ENCODE measurements at places on chromosomes 16 and 17.

DNA sequence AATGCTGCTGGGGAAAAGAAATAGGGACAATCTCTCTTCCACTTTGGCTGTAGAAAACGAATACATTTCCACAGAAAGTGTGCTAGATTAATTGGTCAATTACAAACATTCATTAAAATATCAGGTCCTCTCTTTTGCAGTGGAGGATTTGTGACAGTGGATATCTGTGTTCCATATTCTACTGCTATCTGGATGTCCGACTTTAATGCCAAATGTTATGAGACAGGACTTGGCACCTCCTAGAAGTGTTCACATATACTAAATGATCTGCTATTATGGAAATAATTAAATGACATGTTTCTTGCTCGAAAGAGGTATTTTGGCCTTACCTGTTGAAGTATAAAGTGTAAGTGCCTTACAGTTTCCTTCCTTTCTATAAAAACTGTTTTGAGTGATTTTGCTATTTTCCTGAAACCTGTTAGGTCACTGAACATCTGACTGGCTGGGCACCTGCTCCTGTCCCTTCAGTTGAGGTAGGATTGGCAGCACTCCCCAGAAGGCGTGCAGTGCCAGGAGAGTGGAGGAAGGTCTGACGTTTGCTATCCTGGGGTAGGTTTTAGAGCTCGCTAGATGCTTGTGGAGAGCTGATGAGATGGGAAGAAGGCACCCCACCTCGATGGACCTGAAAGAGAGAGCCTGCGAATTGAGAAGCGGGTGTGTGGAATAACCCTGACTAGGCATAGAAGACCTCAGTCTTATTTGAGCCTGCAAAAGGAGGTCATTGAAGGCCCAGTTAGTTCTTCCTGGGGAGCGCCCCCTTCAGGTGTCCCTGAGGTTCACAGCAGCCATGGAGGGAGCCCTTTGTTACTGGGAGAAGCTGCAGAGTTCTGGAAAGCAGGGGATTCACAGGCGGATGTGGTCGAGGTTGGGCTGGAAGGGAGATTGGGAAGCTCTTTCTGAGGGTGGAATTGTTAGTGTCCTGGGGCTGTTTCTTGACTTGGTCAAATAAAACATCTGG, 159.4 kb upstream of the ZNF267 start:
- no peaks in the 10 kb centered on the region for H3K36me3 ChIP-seq
- DNase-seq = no peak
- H3K27me3 ChIP-seq = no peaks in the 10 kb centered on the region
- H3K27ac ChIP-seq = peak overlapping the region; percentile 97
- no peaks in the 10 kb centered on the region for H3K4me1 ChIP-seq
- peak overlapping the region; percentile 76 for H3K4me3 ChIP-seq

- H3K4me3 ChIP-seq = no peak within 1 kb of the TSS
- H3K27me3 ChIP-seq = no peaks in the 10 kb centered on the region
- H3K36me3 ChIP-seq = no peaks in the 10 kb centered on the region
- DNase-seq = no peak
Measured at GRCh38 chr16:5065813-5066212, at the start of gene C16orf89. Gene C16orf89, minus strand, starts transcription at chr16:5065956. Its CDS starts 48 bp downstream, at chr16:5065908.

DNA sequence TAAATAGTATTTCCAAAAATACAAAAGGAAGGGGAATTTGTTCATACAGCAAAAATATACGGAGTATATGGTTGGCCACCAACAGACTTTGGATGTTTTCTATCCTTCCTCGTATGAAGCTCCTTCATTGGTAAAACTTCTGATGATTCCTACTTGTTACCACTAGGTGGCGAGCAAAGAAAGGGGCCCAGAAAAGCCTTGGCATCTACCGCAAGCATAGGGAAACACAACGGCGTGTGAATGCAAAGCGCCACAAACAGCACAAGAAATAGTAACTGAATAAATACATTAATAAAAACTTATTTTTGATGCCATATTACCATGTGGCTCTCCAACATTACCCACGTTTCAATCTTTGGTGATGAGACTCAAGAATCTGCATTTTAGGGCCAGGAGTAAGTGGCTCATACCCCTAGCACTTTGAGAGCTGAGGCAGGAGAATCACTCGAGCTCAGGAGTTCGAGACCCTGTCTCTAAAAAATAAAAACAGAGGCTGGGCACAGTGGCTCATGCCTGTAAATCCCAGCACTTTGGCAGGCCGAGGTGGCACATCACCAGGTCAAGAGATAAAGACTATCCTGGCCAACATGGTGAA, 34.5 kb downstream of the YWHAE start:
- no peaks in the 10 kb centered on the region for H3K36me3 ChIP-seq
- H3K4me3 ChIP-seq = no peak overlapping the region
- DNase-seq = no peak

- H3K27ac ChIP-seq = no peak overlapping the region
- no peak for DNase-seq
- peaks cover 4% of the 10 kb centered on the region for H3K36me3 ChIP-seq
Measured at GRCh38 chr17:4815043-4815675, 8.2 kb downstream of the PLD2 start.

DNA sequence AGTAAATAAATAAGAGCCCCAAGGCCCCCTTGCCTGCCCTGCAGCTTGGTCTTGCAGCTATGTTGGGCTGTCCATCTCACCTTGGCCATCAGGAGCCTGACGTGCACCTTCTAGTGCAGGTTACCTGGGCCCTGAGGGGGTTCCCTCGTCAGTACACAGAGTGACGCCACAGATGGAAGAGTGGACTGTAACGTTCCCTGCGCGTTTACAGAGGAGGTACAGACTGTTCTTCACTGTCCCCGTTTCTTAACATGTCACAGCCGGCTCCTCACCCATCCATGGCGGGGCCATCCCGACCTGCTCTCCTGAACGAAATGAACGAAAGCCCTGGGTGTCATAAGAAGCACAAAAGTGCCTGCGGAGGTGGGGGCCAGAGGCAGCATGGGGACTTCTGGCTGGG, 15.9 kb upstream of the FASN start:
- no peaks in the 10 kb centered on the region for H3K4me1 ChIP-seq
- DNase-seq = no peak
- no peak overlapping the region for H3K4me3 ChIP-seq

DNA sequence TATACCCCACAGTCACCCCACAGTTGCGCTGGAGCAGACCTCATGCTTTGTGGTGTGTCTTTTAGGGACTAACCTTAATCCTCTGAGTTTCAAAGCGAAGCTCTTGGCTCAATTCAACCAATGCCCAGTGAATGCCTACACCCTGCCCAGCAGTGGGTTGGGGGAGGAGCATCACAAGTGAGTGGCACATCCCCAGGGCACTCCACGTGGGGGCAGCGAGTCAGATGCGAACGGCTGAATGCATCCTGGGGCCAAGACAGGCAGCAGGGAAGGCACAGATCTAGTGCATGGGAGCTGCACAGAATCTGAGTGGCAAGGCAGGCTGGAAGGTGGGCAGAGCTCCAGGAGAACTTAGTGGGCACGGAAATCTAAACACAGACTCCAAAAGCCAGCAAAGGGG, 39.2 kb downstream of the IFT140 start:
- no peaks in the 10 kb centered on the region for H3K4me1 ChIP-seq
- no peak overlapping the region for H3K4me3 ChIP-seq
- H3K27me3 ChIP-seq = no peaks in the 10 kb centered on the region
- peak; percentile 65 for DNase-seq
- no peak overlapping the region for H3K27ac ChIP-seq
- no peaks in the 10 kb centered on the region for H3K36me3 ChIP-seq

DNA sequence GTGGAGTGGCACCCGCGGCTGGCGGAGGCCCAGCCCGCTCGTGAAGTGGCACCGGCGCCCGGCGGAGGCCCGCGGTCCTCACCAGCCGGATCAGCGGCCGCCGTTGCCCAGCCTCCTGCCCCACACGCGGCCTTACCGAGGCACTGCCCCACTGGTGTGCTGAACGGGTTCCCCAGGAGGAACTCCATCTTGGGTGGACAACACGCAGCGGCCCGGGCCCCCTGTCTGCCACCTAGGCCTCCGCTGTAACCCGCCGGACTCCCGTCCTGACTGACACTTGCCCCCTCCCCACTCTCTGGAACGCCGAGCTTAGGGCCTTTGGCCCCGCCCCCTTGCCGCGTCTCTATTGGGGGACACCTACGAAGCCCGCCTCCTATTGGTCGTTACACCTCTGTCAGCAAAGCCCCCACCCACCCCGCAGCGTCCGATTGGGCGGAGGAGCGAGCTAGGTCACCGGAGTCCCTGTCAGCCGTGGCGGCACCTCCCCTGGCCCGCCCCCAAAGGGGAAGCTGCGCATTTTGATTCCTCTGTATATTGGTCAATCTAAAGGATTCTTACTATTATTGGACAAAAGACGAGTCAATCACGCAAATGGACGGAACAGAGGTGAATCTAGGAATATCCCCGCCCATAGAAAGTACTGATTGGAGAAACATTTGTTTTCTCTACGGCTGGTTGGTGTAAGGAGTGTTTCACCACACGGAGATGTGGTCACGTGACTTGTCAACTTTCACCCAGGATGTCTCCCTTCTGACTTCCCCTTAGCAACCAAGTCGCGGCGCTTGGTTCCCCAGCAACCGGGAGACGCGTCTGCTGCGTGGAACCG, at the start of the genes DRC3 and TOM1L2:
Gene DRC3 (plus strand): TSS at position 737 of the 826 bp plus-strand sequence. CDS start 4,737 bp downstream, outside the sequence.
Gene TOM1L2 (minus strand): TSS at position 275 of the 826 bp plus-strand sequence. CDS start 87 bp downstream, at position 188.
- H3K27ac ChIP-seq = peak within 1 kb of the TSS; percentile 98
- no peaks in the 10 kb centered on the region for H3K27me3 ChIP-seq
- peak; percentile 100 for DNase-seq
- no peaks in the 10 kb centered on the region for H3K36me3 ChIP-seq

DNA sequence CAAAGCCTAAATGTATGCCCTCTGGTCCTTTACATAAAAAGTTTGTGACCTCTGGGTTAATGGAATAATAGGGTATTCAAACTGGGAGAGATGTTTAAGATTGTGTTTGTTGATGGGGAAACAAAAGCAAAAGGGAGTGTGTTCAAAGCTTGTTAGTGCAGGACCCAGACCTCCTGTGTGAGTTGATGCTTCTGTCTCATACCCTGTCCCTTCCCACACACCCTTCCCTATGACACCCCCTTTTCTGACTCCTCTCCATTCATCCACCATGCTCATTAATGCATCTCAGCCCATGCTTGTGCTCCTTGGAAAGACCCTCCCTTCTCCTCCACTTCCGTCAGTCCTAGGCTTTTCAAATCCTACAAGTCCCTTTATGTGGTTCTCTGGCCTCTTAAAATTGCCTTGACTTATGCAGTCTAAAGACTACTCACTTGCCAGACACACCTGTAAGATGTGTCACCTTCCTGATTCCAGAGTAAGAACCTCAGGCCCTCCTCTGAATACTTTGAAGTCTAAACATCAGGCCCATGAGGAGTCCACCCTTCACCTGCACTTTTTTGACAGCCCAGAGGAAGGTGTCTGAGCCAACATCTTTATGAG, 128.0 kb upstream of the CACNG5 start:
- DNase-seq = no peak
- H3K27me3 ChIP-seq = no peaks in the 10 kb centered on the region
- no peak overlapping the region for H3K27ac ChIP-seq
- H3K4me1 ChIP-seq = no peaks in the 10 kb centered on the region

DNA sequence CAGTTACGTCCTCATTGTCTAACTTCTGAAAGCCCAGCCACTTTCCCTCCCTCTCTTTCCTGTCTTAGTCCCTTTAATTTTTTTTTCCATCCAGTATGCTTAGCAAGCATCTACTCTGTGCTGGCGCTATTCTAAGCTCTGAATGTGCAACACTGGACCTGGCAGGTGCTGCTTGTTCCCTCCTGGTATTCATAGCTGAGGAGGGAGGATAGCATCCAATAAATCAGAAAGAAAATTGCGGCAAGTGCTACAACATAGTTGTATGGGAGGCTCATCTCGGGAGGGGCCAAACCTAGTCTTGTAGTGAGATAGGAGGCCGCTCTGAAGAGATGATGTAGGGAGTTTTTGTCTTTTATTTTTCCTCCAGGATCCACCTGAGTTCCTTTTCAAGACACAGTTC, 457.3 kb upstream of the HSBP1 start:
- H3K4me3 ChIP-seq = no peak overlapping the region
- no peak overlapping the region for H3K27ac ChIP-seq
- H3K36me3 ChIP-seq = no peaks in the 10 kb centered on the region
- no peak for DNase-seq
- H3K4me1 ChIP-seq = no peaks in the 10 kb centered on the region

GRCh38 chr17:55171634-55172328, 93.0 kb upstream of the HLF start:
- no peaks in the 10 kb centered on the region for H3K4me1 ChIP-seq
- peaks cover 5% of the 10 kb centered on the region for H3K36me3 ChIP-seq
- H3K4me3 ChIP-seq = no peak overlapping the region

- DNase-seq = no peak
- no peaks in the 10 kb centered on the region for H3K27me3 ChIP-seq
- H3K36me3 ChIP-seq = peaks cover 6% of the 10 kb centered on the region
- no peak overlapping the region for H3K4me3 ChIP-seq
Measured at GRCh38 chr17:30278032-30278431, 13.7 kb downstream of the BLMH start.

DNA sequence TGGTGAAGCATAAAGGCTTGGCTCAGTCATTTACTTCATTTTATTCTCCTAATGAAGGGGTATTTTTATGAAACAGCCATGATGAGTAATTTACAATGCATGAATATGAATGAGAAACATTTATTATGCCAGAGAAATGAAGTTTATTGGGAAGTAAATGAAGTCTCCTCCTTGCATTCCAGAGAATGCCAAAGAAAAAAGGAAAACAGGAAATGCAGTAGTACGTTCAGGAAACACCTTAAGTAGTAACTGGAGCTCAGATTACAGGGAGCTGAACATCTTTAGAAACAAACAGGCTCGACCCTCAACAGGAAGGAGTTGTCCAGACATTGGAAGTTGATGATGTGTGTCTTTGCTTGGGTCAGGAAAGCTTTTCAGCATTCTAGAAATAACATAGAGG, 4.6 kb downstream of the KRT34 start:
- no peaks in the 10 kb centered on the region for H3K27me3 ChIP-seq
- H3K4me3 ChIP-seq = no peak overlapping the region
- no peak overlapping the region for H3K27ac ChIP-seq
- H3K36me3 ChIP-seq = no peaks in the 10 kb centered on the region
- H3K4me1 ChIP-seq = no peaks in the 10 kb centered on the region

DNA sequence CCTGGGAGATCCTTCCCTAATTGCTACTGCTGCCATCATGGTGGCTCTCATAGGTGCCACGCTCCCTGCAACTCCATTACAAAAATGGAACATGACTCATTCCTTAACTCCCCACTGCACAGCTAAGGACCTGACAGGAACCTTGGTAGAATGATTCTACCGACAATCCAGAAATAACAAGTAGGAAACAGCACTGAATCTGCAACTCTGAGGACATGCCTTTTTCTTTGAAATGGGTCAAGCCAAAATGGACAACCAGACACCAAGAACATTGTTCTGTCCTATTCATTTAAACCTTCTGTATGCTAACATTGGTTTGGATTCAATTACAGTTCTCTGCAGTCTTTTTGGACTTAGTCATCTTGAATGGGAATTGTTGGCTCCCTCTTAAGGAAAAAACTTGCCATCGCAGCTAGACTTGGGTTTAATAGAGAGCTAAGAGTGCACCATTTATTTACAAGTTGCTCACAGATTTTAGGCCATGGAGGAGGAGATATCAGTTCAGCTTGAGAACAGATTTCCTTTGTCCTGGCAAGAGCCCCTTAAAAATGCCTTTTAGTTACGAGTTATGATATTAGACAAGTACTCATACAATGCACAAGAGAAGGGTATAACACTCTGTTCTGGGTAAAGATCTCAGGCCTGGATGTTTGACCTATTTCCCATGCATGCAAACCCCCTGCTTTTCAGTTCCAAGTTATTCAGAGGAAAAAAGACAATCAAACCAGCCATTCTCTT, 20.9 kb upstream of the NSRP1 start:
- no peak overlapping the region for H3K4me3 ChIP-seq
- no peak for DNase-seq
- H3K27me3 ChIP-seq = no peaks in the 10 kb centered on the region
- H3K4me1 ChIP-seq = no peaks in the 10 kb centered on the region

- H3K27me3 ChIP-seq = no peaks in the 10 kb centered on the region
- peak overlapping the region; percentile 52 for H3K27ac ChIP-seq
- no peak overlapping the region for H3K4me3 ChIP-seq
- no peaks in the 10 kb centered on the region for H3K36me3 ChIP-seq
- DNase-seq = no peak
- no peaks in the 10 kb centered on the region for H3K4me1 ChIP-seq
Measured at GRCh38 chr17:9987779-9988585, 82.9 kb upstream of the RCVRN start.

Data from breast epithelium (tissue), 4 donors.